ENCODE measurements at places on chromosomes 11 and 22. TPM values are rescaled to one million over a fixed set of nuclear protein-coding genes. Genes with fewer than 3 reads are reported as not detected.

DNA sequence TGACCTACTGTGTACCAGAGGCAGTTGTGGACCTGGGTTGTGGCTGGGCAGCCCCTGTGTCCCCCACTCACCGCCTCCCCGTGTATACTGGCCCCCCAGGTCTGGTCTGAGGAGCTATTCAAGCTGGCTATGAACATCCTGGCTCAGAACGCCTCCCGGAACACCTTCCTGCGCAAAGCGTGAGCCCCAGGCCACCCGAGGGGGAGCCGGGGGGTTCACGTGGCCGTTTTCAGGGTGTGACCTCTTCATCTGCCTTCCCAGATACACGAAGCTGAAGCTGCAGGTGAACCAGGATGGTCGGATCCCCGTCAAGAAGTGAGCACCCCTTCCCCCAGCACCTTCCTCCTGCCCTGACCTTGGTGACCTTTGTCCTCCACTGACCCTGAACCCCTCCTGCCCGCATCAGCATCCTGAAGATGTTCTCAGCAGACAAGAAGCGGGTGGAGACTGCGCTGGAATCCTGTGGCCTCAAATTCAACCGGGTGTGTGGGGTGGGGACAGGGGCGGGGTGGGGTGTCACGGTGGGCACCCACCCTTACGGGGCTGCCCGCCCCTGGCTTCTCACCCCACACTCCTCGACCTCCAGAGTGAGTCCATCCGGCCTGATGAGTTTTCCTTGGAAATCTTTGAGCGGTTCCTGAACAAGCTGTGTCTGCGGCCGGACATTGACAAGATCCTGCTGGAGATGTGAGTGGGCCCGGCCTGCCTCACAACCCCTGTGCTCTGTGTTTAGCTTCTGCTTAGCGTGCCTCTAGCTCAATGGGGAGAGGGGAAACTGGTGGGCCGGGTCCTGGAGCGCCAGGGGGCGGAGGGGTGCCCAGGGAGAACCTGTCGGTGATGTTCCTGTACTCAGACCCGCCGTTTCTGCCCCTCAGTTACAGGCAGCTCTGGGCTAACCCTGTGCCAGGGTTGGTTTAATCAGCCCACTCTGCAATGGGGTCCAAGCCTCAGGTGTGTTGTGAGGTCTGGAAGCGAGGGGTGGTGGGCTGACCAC lies 4.1 kb downstream of the PLCB3 start:
- H3K4me1 ChIP-seq = peaks cover 22% of the 10 kb centered on the region
- no peak for DNase-seq
- no peak overlapping the region for H3K4me3 ChIP-seq
- H3K27me3 ChIP-seq = no peaks in the 10 kb centered on the region
- no peak overlapping the region for H3K27ac ChIP-seq
- peaks cover 8% of the 10 kb centered on the region for H3K36me3 ChIP-seq

RIMBP3B gene
- 4.0 TPM for total RNA-seq

CARD18 gene
- not detected for total RNA-seq

OVOL1 gene
- total RNA-seq = not detected

DNA sequence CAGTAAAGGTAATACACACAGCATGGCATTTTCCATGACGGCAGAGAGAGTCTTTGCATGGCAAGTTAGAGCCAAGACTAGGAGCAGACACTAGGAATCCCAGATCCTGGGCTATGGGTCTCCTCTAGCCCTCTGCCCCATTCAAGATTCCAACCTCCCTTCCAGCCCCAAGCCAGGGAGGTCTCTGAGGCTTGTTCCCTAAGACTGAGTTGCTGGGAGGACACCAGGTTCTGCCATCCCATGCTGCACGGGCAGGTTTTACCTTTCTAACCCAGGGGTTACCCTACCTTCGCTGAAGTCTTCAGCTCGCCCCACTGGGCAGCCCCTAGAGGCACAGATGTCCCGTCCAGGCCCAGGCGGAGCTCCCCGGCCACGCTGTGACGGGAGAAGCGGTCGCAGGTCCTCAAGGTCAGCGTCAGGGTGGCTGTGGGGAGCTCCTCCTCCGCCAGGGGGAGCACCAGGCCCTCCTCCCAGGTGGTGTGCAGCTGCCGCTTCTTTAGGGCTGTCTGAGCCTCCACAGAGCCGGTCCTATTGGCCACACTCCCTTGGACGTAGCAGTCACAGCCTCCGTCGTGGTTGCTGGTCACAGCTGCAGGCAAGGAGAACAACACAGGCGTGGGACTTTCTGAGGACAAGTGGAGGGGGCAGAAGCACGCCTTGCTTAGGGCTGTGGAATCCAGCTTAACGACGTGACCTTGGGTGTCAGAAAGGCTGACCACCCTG lies 33.8 kb downstream of the SYT13 start:
- H3K36me3 ChIP-seq = no peaks in the 10 kb centered on the region
- H3K27ac ChIP-seq = no peak overlapping the region
- H3K27me3 ChIP-seq = no peaks in the 10 kb centered on the region
- no peak overlapping the region for H3K4me3 ChIP-seq

GRCh38 chr22:49368221-49368975 lies 459.3 kb downstream of the BRD1 start:
- no peaks in the 10 kb centered on the region for H3K4me1 ChIP-seq
- no peak for DNase-seq
- no peak overlapping the region for H3K4me3 ChIP-seq
- H3K36me3 ChIP-seq = no peaks in the 10 kb centered on the region
- H3K27ac ChIP-seq = no peak overlapping the region

CELSR1 gene
- 1.1 TPM for total RNA-seq

SLC22A8 gene
- total RNA-seq = not detected

GRCh38 chr11:66328031-66328301 lies 8.3 kb downstream of the RIN1 start:
- no peaks in the 10 kb centered on the region for H3K36me3 ChIP-seq
- no peak overlapping the region for H3K27ac ChIP-seq
- H3K4me3 ChIP-seq = no peak overlapping the region
- no peaks in the 10 kb centered on the region for H3K27me3 ChIP-seq
- H3K4me1 ChIP-seq = peaks cover 29% of the 10 kb centered on the region

NAGA gene
- total RNA-seq = 13.9 TPM

SDHD gene
- total RNA-seq = 65.5 TPM

TEX12 gene
- not detected for total RNA-seq

PIK3IP1 gene
- 399 TPM for total RNA-seq

MISFA gene
- total RNA-seq = not detected

GRCh38 chr11:1341928-1342524 lies 32.6 kb upstream of the TOLLIP start:
- no peak overlapping the region for H3K27ac ChIP-seq
- no peaks in the 10 kb centered on the region for H3K4me1 ChIP-seq
- no peaks in the 10 kb centered on the region for H3K27me3 ChIP-seq
- DNase-seq = no peak

PPP2R1B gene
- total RNA-seq = 39.1 TPM

DNA sequence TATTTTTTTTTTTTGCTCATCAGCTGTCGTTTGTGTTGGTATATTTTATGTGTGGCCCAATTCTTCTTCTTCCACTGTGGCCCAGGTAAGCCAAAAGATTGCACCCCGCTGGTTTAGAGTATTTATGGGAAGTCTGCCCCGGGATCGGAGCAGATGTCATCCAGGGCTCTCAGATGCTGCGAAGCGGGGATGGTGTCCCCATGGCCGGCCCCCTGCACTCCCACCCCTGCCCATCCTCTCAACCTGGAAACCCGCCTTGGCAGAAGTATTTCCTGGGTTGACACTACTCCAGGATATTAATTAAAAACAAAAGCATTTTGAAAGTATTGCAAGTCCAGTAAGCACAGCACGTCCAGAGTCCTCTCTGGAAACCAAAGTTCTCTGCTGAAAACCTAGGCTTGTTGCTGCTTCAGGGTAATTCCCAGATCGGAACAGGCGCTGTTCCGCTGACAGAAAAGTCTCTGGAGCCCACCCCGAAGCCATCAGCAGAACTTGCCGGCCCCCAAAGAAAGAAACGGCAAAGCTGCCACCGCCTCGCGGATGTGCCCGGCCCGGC lies 833 bp downstream of the SCUBE2 start:
- no peaks in the 10 kb centered on the region for H3K4me1 ChIP-seq
- H3K27ac ChIP-seq = no peak overlapping the region
- no peak for DNase-seq
- H3K27me3 ChIP-seq = peaks cover 15% of the 10 kb centered on the region
- H3K36me3 ChIP-seq = no peaks in the 10 kb centered on the region
- H3K4me3 ChIP-seq = no peak overlapping the region

DNA sequence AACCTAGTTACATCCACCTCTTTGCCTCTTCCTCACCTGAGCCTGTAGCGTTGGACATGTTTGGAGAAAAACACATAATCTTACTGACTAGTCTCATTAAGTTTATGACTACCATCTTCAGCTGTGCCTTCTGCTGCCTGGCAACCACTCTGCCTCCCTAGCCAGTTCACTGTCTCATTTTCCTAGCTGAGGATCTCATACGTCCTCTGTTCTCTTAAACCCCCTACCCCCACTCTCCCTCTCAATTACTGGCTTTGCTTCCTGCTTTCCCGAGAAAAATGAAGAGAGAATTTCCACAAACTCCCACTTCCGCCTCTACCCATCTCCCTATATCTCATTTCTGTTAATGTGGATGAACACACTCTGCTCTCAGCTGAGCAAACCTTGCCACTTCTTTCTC lies 239.3 kb upstream of the POU2AF2 start:
- H3K27ac ChIP-seq = no peak overlapping the region
- no peaks in the 10 kb centered on the region for H3K4me1 ChIP-seq
- H3K27me3 ChIP-seq = no peaks in the 10 kb centered on the region
- H3K4me3 ChIP-seq = no peak overlapping the region
- no peaks in the 10 kb centered on the region for H3K36me3 ChIP-seq

DNA sequence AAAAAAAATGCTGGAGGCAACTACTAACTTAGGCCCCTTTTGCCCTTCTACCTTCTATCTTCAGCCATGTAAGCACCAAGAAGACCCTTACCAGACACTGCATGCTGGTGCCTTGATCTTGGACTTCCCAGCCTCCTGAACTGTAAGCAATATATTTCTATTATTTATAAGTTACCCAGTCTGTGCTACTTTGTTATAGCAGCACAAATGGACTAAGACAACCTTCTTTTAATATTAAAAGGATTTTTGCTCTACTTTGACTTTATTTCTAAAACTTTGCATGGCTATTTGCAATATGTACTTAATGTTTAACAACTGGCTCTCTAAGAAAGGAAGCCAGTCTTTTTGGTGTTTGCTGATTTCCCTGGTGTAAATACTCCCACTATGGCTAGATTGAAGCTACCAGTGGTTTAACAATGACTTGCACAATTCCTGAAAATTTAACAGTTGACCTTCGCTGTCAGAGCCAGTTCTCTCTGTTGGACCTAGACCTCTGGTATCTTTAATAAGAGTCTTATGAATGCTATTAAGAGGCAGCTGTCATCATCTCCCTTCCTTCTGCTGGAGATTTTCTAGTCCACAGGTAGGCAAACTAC lies 25.2 kb downstream of the OR6Q1 start:
- no peaks in the 10 kb centered on the region for H3K27me3 ChIP-seq
- H3K27ac ChIP-seq = no peak overlapping the region
- no peaks in the 10 kb centered on the region for H3K36me3 ChIP-seq
- H3K4me1 ChIP-seq = no peaks in the 10 kb centered on the region
- no peak for DNase-seq

EXPH5 gene
- total RNA-seq = 4.0 TPM

DNA sequence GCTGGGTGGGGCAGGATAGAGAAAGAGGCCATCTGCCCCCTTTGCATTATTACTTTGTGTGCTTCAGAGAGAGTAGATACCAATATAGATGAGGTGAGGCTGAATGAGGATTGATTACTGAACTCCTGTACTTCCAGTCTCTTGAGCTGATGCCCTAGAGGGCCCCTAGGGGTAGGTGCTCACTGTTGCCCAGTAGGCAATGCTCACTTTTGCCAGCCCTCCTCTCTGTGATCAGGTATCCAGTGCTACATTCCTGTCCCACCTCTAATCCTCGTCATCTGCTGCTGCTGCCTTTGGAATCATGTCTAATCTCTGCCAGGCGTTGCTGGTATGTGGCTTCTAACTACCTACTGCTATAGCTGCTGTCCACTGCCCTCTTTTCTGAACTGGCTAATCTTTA lies 57.2 kb downstream of the CCDC83 start:
- H3K27ac ChIP-seq = no peak overlapping the region
- no peak for DNase-seq
- no peaks in the 10 kb centered on the region for H3K4me1 ChIP-seq
- no peak overlapping the region for H3K4me3 ChIP-seq

All from CD4-positive, alpha-beta memory T cell (primary cell).